Lower leg skin (tissue), 4 donors: ENCODE measurements at places on chromosomes 11 and 22. TPM values are rescaled to one million over a fixed set of nuclear protein-coding genes. Genes with fewer than 3 reads are reported as not detected.

GRCh38 chr11:2207773-2208621 lies 36.4 kb upstream of the TH start:
- peak; percentile 11 for DNase-seq

GRCh38 chr11:110345743-110346142 lies 49.3 kb upstream of the RDX start:
- no peak for DNase-seq

GRCh38 chr11:61711498-61711897 lies 31.3 kb downstream of the DAGLA start:
- DNase-seq: no peak

GRCh38 chr11:118435290-118435892 lies 901 bp upstream of the KMT2A start:
- DNase-seq: peak; percentile 24

DNA sequence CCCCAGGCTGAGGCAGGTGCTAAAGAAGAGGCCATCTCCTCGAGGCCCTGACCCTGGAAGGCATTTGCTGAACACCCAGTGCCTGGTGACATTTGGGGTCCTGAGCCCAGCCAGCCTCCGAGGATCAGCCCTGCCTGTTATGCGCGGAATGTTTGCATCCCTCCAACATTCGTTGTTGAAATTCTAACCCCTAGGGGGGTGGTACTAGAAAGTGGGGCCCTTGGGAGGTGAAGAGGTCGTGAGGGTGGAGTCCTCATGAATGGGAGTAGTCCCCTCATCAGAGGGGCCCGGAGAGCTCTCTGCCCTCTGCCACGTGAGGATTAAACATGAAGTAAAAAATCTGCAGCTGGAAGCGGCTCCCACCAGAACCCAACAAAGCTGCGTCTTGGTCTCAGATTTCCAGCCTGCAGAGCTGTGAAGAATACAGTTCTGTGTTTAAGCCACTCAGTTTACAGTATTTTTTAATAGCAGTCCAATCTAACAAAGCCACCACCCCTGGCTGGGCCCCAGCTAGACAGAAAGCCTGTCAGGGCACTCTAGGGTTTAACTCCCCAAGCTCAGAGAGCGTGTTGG lies 35.3 kb upstream of the SEPTIN5 start:
- DNase-seq: no peak

GRCh38 chr11:60756307-60757032 lies at the start of gene MS4A15:
Gene MS4A15 (plus strand): TSS chr11:60756867. CDS start chr11:60763734, 6,867 bp downstream.
- no peak for DNase-seq

GRCh38 chr11:111683806-111684205 lies 81.6 kb downstream of the SIK2 start:
- DNase-seq: no peak

- no peak for DNase-seq
These were observed 20.1 kb upstream of the EIF3M start for GRCh38 chr11:32563600-32563959.

DNA sequence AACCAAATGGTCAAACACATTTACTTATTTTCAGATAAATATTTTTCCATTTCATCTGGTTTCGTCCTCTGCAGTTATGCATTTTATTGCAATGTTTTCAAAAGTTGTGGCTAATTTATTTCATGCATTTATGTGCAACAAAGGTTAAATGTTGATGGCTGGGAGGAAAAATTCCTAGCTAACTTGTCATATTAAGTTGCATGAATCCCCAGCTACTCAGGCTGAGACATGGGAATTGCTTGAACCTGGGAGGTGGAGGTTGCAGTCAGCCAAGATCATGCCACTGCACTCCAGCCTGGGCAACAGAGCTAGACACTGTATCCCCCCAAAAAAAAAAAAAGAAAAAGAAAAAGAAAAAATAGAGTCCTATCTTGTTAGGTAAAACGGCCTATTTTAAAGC lies 1862.4 kb upstream of the RAG2 start:
- DNase-seq: no peak

DNA sequence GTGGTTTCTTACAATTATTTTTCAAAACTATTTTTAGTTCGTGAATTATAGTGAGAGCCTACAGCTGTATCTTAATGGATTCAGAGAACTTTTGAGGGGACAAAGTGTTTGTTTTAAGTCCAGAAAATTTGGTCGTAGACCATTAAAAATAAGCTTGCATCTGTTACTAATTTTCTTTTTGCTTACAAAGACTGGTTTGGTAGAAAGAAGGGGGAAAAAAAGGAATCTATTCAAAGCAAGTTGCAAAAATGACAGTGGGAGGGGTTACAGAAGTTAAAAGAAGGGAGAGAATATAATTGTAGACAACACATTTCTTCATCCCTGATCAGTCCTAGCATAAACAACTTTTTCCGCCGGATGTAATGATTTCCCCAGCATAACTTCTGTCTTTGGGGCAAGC lies 72.1 kb downstream of the AMOTL1 start:
- no peak for DNase-seq

DNA sequence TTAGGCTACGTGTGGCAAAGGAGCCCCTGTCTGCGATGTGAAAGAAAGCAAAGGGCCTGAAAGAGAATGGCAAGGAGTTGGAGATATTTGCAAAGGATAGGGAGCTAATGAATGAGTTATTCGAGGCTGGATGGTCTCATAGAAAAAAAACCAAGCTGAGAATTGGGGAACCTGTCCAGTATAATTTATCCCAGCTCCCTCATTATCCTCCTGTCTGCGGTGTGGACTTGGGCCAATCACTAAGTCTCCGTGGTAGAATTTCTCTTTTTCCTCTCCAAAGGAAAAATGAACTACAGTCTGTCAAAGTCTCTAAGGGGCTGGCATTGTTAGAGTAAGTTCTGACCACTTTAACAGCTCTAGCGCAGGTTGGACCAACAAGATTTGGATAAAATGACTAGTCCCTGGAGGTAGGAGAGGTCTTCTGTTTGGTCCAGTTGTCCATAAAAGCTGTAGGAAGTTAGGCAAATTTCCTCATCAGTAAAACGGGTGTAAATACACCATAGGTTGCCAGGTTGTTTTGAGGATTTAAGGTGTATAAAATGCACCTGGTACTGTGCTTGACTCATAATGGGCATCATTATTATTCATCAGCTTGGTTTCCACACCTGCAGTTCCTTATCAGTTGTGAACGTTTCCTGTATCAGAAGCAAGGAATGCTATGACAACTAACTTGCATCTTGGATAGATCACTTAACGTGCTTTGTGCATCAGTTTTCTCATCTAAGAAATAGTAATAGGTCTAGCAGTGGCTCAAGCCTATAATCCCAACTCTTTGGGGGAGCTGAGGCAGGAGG lies 10.3 kb upstream of the CDON start:
- no peak for DNase-seq

- DNase-seq: peak; percentile 54
These were observed 52.0 kb upstream of the SPATA19 start for GRCh38 chr11:133897331-133897650.

- no peak for DNase-seq
These were observed 101.3 kb downstream of the PDHX start for GRCh38 chr11:35017528-35018342.

GRCh38 chr11:33347490-33348125 lies 90.4 kb downstream of the HIPK3 start:
- no peak for DNase-seq

GRCh38 chr11:130947889-130948288 lies 31.6 kb upstream of the SNX19 start:
- no peak for DNase-seq

GRCh38 chr11:64339754-64340408 lies at the start of gene CCDC88B:
Gene CCDC88B (plus strand): TSS chr11:64340204. CDS start chr11:64340267, 63 bp downstream.
- DNase-seq: peak; percentile 95

- no peak for DNase-seq
These were observed 6.9 kb downstream of the FAM168A start for GRCh38 chr11:73590991-73591390.

DNA sequence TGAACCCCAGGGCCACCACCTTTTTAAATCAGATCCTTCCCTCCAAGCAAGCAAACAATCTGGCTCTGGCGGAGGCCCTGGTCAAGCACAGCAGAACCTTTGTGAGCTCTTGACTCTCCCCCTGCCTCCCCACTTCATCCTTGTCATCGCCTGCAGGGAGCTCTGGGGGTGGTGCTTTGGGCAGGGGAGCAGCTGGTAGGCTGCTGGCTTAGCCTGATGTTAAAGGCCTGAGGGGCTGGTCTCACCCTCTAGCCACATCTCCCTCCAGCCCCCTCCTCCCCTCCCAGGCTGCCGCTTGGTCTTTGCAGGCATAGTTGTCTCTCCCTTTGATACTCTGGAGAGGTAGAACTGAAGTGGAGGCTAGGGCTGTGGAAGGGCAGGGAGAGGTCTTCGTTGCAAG lies 50.9 kb downstream of the THAP12 start:
- no peak for DNase-seq

DNA sequence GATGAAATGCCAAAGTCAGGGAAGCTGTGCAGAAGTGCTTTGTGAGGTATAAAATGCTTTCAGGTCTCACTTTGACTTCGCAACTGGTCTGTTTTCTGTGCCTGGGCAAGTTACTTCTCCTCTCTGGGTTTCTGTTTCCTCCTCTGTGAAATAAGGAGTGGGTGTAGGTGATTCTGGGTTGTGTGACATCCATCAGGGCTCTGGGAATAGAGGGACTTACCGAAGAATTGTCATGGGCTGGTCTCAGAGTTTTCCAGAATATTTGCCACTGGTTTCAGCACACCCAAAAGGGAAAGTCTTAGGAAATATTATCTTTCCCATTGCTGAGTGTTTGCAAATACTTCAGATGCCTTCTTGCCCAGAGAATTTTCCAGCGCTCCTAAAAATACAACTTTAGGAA lies 118.4 kb downstream of the KIAA1671 start:
- DNase-seq: no peak

GRCh38 chr11:60866911-60867870 lies at the start of gene ZP1:
Gene ZP1 (plus strand): TSS chr11:60867542. CDS start chr11:60867562, 20 bp downstream.
- no peak for DNase-seq

- DNase-seq: no peak
These were observed at the start of gene MN1 for GRCh38 chr22:27801616-27802345. Gene MN1 (minus strand): TSS chr22:27801756. CDS start chr22:27800543, 1,213 bp downstream.

DNA sequence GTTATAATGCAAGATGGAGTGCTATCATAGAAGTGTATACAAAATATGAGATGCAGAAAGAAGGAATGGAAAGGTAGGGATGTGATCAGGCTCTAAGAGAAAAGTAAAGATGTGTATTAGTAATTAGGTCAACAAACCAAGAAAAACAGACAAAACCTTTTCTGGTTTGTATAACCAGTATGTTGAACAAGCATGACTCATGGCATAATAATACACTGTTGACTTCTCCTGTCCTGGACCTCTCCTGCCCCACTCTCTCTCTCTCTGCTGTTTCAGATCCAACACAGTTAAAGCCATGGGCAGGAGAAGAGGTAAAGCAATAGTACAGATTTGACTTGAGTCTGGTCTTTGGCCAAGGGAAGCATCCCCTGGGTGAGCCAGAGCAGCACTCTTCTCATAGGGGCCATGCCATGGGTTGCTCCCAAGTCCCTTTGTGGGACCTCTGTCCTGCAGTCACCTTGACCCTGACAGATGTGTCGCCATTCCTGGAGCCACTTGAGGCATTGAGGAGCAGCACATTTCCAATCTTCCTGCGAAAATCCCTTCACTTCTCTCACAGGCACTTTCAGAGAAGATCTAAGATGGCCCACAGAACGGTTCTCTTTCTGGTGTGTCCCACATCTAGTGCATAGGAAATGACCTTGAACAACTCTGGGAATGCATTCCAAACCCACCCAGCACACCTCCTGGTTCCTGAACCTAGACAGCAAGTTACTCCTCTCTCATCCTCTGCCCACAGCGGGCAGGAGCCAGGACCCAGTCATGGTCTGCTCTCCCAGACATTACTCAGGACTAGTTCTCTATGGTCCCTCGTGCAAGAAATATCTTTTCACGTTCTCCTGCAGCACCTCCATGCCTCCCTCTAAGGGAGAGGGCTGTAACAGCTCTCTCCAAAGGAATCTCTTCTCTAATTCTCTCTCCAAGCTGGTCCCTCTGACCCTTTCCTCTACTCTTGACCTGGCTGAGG lies 58.2 kb upstream of the PRSS23 start:
- DNase-seq: no peak

DNA sequence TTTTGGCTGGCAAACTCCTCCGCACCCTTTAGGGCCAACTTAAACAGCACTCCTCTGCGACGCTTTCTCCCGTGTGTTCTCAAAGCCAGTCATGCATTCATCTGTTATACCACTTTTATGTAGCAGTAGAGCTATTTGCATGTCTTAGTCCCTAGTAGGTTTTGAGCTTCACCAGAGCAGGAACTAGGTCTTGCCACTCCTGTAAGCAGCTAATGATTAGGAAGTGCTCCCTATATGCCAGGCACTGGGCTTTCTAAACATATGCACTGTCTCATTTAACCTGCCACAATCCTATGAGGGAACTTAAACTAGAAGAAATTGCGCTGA lies 180.8 kb downstream of the DBX1 start:
- no peak for DNase-seq

DNA sequence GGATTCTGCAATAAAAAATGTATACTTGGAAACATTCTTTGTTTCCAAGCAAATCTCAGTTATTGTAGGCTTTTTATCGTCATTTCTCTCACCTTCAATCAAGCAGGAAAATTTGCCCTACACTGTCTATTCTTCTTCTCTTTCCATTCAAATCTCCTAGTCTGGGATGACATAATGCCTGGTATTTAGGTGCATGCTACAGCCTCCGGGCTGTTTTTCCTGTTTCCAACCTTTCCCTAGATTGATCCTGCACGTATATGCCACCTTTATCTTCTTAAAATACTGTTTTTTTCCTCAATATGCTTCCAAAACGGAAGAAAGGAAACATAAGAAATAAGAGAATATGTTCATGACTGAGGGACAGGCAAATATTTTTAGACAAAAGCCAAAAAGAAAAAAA lies 249.1 kb upstream of the UBASH3B start:
- no peak for DNase-seq

- DNase-seq: peak; percentile 87
These were observed 745 bp upstream of the ZBTB44 start for GRCh38 chr11:130315354-130315970.

GRCh38 chr11:124578761-124579160 lies 9.0 kb downstream of the OR8A1 start:
- no peak for DNase-seq

The SCGB1D2 gene
- total RNA-seq: 642 TPM

The RAB30 gene
- 21.2 TPM for total RNA-seq

The NXPE1 gene
- not detected for total RNA-seq

The EXPH5 gene
- 160 TPM for total RNA-seq

The LIN7C gene
- 29.2 TPM for total RNA-seq

The CARD16 gene
- total RNA-seq: 9.0 TPM

The MAP6 gene
- total RNA-seq: 6.2 TPM

The ART5 gene
- 2.2 TPM for total RNA-seq

The PACSIN3 gene
- 67.5 TPM for total RNA-seq

The KLHDC7B gene
- 0.07 TPM for total RNA-seq

The UBQLN3 gene
- not detected for total RNA-seq

The SLC7A4 gene
- total RNA-seq: 1.5 TPM
